Stimulated activated CD8-positive, alpha-beta memory T cell treated with anti-CD3 and anti-CD28 coated beads, Interleukin-2, amount 100 ng/mL, for 1 hour (primary cell): ENCODE measurements at places on chromosomes 16 and 17.

DNA sequence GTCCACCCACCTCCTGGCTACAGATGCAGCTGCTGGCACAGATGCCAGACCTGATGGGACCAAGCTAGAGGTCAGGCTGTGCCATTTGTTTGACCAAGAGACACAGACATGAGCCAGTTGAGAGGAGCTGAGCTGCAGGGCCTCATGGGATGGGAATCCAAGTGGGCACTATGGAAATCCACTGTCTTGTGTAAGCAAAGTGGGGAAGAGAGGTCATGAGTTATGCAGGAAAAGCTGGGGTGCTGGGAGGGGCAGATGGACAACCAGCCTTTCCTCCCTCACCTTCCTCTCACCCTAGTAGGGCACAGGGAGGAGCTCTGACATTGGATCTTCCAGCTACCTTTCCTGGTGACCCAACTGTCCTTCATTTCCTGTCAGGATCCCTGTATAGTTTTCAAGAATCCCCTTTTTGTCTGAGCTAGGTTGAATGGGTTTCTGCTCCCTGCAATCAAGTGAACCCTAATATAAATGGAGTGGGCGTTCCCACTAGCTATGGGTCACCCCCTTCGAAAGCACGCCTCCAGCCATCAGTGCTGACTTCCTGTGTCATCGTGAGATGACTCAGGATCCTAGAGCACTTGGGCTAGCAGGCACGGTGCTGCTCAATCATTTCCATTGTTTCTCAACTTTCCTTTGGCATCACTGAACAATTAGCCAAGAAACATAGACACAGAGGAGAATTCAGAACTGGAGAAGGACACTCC lies 13.6 kb downstream of the ATPAF2 start:
- no peak for DNase-seq

DNA sequence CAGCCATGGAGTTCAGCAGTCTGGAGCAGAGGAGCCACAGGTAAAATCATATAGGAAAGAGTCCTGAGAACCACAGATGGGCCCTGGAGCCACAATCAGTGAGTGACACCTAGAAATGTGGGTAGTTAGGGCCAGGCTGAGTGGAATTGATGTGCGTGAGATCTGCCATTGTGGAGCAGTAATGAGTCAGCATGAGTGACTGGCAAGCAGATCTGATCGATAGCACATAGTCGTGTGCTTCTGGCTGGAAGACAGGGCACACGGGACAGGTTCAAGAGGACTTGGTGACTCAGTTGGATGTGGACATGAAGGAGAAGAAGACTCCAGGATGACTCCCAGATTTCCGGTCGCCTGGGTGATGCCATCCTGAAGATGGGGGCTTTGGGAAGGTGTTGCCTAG lies 12.3 kb downstream of the ADORA2B start:
- no peak for DNase-seq

GRCh38 chr17:70675070-70675590 lies 505.8 kb downstream of the KCNJ2 start:
- no peak for DNase-seq

DNA sequence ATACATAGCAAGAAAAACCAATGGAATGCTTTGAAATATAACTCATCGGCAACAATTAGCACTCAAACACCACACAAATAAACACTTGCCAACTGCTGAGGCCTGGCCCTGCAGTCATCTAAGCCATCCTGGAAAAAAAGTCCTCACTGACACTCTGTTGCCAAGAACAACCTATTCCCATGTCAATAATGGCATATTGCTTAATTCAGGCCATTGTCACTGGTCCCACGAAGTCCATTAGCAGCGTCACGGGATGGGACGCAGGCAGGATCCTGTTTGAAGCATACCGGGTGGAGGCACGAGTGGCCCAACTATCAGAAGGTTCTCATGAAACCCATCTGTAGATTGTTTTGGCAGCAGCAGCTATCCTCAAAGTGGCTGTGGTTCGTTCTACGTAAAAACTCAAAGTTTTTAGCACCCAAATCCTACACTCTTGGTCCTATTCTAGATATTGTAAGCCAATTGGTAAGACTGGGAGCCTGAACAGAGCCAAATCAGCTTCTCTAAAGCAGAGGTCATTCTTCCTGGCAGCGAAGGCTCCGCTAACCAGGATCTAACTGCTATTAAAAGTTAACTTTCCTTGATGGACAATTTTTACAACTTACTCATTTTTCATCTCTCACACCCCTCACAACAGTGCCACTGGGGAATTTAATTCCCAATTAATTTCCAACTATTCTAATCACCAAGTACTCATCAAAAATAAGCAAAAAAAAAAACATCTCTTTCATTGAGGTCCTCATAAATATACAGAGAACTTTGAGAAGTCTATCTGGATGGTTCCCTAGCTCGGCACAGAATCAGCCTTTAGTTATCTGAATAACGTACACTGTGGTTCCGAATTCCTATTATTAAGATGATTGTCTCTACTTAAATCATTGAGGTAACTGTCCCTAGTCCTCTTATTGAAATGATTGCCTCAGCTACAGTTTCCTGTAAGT lies 91.5 kb downstream of the ZFHX3 start:
- DNase-seq, result no peak

DNA sequence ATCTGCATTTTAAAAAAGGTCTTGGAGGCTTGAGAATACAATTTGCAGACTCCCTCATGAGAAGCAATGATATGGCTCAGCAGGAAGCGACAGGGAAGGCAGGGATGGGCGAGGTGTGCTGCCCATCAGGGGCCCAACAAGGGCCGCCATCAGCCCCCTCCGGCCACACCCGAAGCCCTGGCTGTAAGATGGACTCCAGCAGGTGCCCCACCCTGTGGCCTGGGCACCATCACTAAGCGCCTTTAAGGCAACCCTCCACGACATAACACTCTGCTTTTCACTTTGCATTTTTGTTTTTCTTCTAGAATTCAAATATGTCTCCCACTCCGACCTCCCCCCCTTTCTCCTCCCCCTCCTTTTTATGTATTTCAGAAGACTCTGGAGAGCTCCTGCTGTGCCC lies 52.2 kb upstream of the RCVRN start:
- DNase-seq, result no peak

GRCh38 chr17:42459801-42460281 lies 1.2 kb downstream of the ATP6V0A1 start:
- no peak for DNase-seq

DNA sequence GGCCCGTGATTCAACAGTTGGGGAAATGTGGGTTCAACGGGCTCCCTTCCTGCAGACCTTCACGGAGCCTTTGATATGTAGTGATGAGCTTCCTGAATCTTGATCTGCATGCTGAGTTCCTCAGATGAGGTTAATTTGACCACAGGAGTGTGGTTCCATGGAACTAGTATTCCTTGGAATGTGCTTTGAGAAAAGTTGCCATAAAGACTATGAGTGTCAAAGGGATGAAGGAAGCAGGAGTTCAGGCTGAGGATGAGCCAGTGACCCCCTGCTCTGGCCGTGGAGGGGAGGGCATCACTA lies 229.2 kb downstream of the MSI2 start:
- DNase-seq, result no peak

- no peak for DNase-seq
These were observed 294.7 kb downstream of the IRF8 start for GRCh38 chr16:86193528-86194193.

DNA sequence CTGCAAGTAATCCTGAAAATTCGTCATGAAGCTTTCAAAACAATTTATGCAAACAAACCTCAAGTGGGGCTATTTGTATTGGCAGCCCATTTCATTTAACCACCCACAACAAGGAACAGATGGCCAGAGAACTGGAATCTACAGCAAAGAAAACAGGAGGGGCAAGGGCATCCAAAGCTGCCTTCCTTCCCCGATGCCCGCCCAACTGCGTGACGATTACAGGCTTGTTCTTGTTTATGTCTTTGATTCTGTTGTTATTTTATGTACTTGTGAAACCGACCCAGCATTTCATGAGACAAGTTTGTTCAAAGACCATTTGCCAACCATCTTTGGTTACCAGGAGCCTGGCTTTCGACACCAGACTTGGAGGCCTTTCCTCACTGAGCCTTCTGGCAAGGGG lies 59.1 kb upstream of the IRX6 start:
- no peak for DNase-seq

- DNase-seq, result no peak
These were observed 5.8 kb downstream of the TRIM25 start for GRCh38 chr17:56908001-56908542.

- DNase-seq, result peak; percentile 44
These were observed 27.1 kb downstream of the TMEM235 start for GRCh38 chr17:78258323-78259191.

GRCh38 chr16:19505600-19506303 lies 16.1 kb downstream of the GDE1 start:
- no peak for DNase-seq

- no peak for DNase-seq
These were observed 560.7 kb upstream of the RBFOX1 start for GRCh38 chr16:6771956-6772355.

GRCh38 chr16:89184933-89185794 lies 13.6 kb downstream of the CDH15 start:
- no peak for DNase-seq

DNA sequence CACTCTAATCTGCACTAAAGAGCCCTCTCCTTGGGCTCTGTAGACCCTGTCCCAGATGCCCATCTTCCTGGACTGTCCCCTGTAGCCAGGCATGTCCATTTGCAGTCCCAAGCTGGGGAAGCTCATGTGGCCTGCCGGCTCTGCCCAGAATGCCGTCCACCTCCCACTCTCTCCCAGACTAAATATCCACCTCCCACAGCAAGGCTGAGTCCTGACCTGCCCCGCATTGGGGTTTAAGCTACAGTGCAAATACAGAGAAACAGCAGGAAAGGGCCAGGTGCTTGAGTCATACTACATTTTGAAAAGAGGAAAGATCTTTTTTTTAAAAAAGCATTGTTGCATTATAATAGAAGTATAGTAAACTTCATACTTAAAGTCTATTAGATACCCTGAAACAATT lies 3.0 kb downstream of the ST6GALNAC2 start:
- DNase-seq, result no peak

DNA sequence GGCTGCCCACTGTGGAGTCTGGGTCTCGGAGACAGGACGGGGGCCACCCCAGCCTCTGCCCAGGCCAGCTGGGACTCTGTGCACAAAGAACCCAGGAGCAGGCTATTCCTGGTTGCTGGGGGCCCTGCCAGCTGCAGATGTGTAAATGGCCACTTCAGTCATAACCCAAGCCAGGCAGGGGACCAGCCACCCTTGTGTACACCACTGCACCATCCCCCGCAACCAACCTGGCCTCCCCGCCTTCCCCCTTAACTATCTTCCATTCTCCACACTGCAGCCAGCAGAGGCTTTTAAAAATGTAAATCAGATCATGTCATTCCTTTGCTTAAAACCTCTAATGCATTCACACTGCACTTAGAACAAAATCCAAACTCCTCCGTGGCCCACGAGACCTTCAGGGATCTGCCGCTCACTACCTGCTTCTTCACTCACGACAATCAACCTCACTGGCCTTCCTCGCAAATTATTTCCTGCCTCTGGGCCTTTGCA lies 28.3 kb downstream of the RTN4RL1 start:
- no peak for DNase-seq
